WTC11 (cell line): ENCODE measurements at places on chromosomes 5 and 9. TPM values are rescaled to one million over a fixed set of nuclear protein-coding genes. Genes with fewer than 3 reads are reported as not detected.

GRCh38 chr5:79062436-79062835, 7.0 kb downstream of the DMGDH start:
- DNase-seq: no peak

DNA sequence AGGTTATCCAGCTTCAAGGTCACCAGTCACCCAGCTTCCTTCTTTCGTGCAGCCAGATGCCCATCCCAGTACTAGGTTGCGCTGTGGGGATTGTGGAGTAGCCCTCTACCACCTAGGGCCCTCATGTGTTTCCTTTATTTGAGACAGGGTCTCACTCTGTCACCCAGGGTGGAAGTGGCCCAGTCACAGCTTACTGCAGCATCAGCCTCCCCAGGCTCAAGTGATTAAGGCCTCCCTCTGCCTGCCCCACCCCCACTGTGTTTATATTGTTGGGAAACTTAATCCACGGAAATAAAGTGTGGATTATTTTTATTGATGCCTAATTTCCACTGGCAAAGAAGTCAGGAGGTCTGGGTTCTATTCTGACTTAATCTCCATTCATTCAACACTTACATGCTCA, 4.3 kb downstream of the IL17B start:
- no peak for DNase-seq

DNA sequence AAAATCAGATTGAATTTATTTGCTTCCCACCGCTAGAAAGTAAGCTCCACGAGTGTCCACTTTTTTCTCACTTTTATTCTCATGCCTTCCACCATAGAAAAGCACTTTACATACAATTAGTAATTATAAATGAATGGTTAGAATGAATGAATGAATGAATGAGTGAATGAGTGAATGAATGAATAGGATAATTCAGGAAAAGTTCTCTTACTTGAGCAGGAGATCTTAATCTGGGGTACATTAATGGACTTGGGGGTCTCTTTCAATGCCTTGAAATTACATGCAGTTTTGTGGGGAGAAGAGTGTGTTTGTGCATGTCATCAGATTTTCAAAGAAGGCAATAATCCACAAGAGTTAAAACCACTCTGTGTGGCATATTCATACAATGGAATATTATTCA, 229.9 kb upstream of the NR4A3 start:
- no peak for DNase-seq

Gene STC2
- 38.5 to 57.0 TPM (median 38.5 TPM) in 3 replicates for total RNA-seq

GRCh38 chr9:123821619-123822018, 108.3 kb downstream of the DENND1A start:
- no peak for DNase-seq

Gene KYAT1
- 31.4 to 34.1 TPM (median 33.0 TPM) in 3 replicates for total RNA-seq

Gene LHX6
- 0.71 to 1.5 TPM (median 1.5 TPM) in 3 replicates for total RNA-seq

- DNase-seq: no peak
Measured at GRCh38 chr9:89410022-89410421, 87.9 kb downstream of the SEMA4D start.

Gene FRRS1L
- total RNA-seq: 0.71 to 1.1 TPM (median 1.0 TPM) in 3 replicates
